ENCODE measurements at places on chromosomes 16 and 17. TPM values are rescaled to one million over a fixed set of nuclear protein-coding genes. Genes with fewer than 3 reads are reported as not detected.

NLGN2 gene
- 60.5 TPM for total RNA-seq

PCYT2 gene
- 58.3 TPM for total RNA-seq

SLFN14 gene
- total RNA-seq, result not detected

TBC1D28 gene
- not detected for total RNA-seq

CPNE7 gene
- 108 TPM for total RNA-seq

- H3K4me3 ChIP-seq, result no peak overlapping the region
- no peaks in the 10 kb centered on the region for H3K4me1 ChIP-seq
- no peak for DNase-seq
- no peak overlapping the region for H3K27ac ChIP-seq
Measured at GRCh38 chr16:13926464-13926863, 6.5 kb downstream of the ERCC4 start.

- H3K4me1 ChIP-seq, result peaks cover 3% of the 10 kb centered on the region
- no peaks in the 10 kb centered on the region for H3K36me3 ChIP-seq
Measured at GRCh38 chr17:614653-615546, 99.7 kb downstream of the VPS53 start.

- H3K4me3 ChIP-seq, result no peak overlapping the region
- no peak for DNase-seq
- H3K4me1 ChIP-seq, result no peaks in the 10 kb centered on the region
- H3K36me3 ChIP-seq, result no peaks in the 10 kb centered on the region
- no peak overlapping the region for H3K27ac ChIP-seq
Measured at GRCh38 chr17:42027961-42028790, 8.3 kb downstream of the NKIRAS2 start.

DNA sequence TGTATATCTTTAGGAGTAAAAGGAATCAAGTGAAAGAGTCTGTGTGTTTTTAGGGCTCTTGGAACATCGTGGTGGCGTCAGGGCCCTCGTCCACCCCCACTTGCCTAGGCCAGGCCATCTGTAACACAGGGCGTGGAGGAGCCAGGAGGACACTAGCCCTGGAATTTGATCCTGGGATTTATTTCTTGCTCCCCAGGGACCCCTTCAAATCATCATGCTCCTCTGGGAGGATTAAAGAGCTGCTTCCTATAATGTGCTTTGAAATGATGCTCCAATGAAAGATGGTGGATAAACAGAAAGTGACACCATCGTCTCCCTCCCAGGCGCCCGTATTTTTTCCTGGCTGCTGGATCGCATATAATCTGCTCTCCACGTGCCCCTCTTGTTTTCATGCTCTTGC lies 113.3 kb downstream of the AATF start:
- H3K27ac ChIP-seq, result no peak overlapping the region
- H3K4me1 ChIP-seq, result no peaks in the 10 kb centered on the region
- H3K36me3 ChIP-seq, result no peaks in the 10 kb centered on the region
- DNase-seq, result peak; percentile 9

DNA sequence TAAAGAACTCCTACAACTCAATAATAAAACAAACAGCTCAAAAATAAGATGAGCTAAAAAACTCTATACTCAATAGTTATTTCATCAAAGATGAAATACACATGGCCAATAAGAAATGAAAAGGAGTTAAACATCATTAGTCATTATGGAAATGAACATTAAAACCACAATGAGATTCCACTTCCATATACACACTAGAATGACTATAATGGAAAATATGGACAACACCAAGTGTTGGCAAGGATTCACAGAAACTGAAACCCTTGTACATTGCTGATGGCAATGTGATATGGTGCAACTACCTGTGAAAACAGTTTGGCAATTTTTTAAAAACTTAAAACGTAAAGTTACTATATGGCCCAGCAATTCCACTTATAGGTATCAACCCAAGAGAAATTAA lies 91.4 kb downstream of the GRIN2A start:
- no peak overlapping the region for H3K27ac ChIP-seq
- no peaks in the 10 kb centered on the region for H3K36me3 ChIP-seq
- H3K4me1 ChIP-seq, result no peaks in the 10 kb centered on the region
- no peaks in the 10 kb centered on the region for H3K27me3 ChIP-seq
- H3K4me3 ChIP-seq, result no peak overlapping the region

All from A673 (cell line).